Mucosa of gallbladder (tissue), 1 donor: ENCODE measurements at places on chromosomes 3 and 15. TPM values are rescaled to one million over a fixed set of nuclear protein-coding genes. Genes with fewer than 3 reads are reported as not detected.

The SHC4 gene
- total RNA-seq = 3.7 TPM

The LMAN1L gene
- total RNA-seq = not detected

GRCh38 chr3:146839727-146840375, 234.7 kb upstream of the PLSCR5 start:
- no peak for DNase-seq

The ISLR gene
- 53.0 TPM for total RNA-seq

GRCh38 chr15:48719668-48720067, 74.2 kb upstream of the FBN1 start:
- DNase-seq = no peak

DNA sequence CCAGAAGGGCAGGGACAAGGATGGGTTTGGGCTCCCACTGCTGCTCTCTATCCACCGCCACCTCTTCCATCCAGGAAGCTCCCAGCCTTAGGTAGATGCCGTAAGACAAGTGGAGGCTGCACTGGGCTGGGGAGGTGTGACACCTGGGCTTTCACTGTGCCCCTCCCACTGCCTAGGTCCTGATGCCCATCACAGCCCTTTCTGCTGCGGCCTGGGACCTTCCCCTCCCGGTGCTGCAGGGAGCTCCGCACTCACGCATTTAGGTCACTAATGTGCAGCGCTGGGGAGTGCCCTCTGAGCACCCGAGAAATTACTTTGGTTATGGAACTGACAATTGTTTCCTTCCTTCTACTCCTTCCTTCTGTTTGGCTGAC, 850 bp downstream of the LTF start:
- DNase-seq = no peak

DNA sequence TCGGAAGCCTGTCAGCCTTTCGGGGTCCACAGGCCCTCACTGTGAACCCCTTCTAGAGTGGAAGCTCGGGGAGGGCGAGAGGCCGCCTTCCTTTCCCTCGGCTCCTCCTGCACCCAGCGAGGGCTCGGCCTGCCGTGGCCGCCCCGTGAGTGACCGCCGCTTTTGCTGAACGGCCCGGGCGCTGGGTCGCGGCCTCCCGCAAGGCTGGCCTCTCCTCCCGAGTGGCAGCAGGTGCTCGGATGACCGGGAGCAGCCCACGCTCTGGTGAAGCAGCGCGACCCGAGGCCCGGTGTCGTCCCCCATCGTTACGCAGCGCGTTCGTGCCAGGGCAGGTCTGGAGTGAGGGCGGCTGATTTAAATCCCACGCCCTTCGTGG, 53.8 kb downstream of the LRRK1 start:
- DNase-seq = no peak

DNA sequence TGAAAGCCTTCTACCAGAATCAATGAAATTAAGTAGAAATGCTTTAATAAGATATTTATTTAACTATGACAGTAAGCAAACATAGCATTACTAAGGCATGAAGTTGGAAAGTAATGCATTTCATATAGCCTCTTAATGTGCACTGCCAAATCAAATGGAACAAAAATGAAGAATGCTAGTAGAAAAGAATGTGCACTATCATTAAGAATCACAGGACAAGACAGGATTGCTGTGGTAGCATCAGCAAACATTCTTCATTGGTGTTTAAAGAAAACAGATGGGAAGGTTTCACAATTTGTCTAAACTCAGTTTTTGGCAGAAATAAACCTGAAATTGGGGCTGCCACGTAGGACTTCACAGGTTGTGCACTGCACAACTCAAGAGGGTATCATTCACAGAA, 168.9 kb downstream of the CNTN3 start:
- no peak for DNase-seq

DNA sequence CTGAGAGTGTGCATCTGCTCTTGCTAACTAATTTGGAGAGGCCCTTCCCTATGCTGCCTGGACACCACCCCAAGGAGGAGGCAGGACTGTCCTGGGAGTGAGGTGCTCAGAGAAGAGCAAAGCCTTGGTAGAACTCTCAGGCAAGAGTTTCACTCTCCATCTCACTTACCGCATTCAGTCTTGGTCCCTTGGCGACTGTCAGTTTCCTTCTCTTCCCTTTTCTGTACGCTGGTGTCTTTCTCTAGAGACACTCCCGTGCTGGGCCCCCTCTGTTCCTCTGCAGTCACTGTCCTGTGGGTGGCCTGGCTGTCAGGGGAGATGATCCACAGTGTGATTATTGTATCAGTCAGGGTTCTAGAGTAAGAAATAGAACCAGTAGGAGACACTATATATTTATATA, 44.0 kb downstream of the IDH2 start:
- no peak for DNase-seq

- no peak for DNase-seq
Observed at GRCh38 chr3:43867436-43868072, 176.8 kb downstream of the ABHD5 start.

The CCDC54 gene
- not detected for total RNA-seq

DNA sequence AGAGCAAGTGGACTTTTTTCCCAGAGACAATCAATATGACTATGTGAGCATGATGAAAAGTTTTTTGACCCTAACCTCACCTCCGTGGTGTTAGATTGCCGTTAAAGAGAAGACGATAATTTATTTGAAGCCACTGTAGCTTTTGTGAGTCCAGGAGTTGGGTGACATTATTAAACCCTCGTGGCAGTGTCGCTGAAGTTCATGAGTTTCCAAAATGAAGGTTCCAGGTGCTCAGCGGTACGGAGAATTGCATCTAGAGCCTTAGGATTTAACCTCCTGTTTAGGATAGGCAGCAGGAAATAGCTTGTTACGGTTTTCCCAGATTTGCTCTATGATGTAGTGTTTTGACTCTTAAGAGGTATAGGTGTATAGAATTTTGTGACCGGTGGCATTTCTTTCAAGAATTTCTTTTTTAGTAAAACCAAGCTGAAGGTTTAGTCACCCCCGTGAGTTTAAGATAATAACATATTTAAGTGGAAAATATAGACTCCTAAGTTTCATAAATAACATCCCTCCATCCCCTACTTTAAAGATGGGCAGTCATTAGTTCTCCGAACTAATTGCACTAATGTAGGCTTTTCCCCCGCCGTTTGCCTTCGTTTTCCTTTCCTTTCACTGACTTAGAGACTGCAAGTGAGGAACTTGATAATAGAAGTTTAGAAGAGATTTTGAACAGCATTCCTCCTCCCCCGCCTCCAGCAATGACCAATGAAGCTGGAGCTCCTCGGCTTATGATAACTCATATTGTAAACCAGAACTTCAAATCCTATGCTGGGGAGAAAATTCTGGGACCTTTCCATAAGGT, 2.0 kb downstream of the SMC4 start:
- no peak for DNase-seq

GRCh38 chr3:14847613-14848541, 29.1 kb downstream of the FGD5 start:
- peak; percentile 77 for DNase-seq

The TGM5 gene
- 0.26 TPM for total RNA-seq

- no peak for DNase-seq
Observed at GRCh38 chr15:46617507-46617906, 982.7 kb downstream of the SQOR start.

DNA sequence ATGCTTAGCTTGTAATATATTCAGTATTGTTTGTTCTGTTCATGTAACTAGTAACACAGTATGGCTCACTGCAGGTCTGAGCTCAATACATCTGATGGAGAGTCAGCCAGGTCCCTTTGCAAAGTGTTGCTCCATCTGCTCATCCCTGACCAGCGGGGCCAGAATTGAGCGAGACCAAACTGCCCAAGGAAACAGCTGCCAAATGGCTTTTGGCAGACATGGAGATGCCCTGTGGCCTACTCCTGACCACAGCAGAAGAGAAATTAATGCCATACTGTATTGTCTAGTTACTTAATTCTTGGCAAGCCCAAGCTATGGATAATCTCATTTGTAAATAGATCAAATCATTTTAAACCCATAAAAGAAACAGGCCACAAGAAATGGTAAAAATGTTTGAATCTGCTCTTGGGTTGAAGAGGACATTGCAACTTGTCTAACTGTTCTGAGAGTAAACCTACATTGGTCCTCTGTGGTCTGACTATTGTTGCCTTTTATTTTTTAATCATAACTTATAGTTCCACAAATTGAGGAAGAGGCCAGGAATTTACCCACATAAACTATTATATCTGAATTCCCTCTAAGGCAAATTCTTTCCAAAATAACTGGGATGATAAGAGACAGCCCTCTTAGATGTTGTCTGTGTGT, 209.5 kb downstream of the EBLN2 start:
- peak; percentile 30 for DNase-seq

The ZBED2 gene
- 5.6 TPM for total RNA-seq

- DNase-seq = no peak
Observed at GRCh38 chr3:193981504-193981903, 154.4 kb upstream of the HES1 start.

DNA sequence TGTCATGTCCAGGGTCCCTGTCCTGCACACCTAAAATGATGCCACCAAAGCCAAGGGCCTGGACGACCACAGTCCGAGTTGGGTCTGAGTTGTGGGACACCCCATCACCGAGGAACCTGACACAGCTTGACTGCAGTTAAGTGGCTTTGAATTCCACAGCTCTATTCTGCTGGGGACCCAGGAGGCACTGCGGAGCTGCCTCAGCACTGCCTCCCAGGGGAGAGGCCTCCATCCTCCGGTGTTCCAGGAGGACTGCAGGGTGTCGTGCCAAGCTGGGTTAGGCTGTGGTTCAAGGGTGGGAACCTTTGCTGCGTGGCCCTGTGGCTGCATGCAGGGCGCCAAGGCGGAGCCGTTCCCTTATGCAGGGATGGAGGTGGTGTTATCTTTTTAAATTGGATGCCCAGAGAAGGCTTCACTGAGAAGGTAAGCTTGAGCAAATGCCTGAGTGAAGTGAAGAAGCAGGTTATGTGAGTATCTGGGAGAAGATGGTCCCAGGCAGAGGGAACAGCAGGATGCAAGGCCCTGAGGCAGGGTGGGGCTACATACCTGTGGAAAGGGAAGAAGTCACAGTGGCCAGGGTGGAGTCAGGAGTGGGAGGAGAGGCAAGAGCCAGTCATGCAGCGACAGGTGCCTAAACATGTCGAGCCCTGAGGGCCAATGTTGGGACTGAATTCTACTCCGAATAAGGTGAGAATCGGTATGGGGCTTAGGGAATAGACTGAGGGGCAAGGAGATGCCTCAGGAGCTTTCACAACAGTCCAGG, 144.8 kb downstream of the TPRA1 start:
- DNase-seq = no peak

The JMJD7 gene
- 21.0 TPM for total RNA-seq

DNA sequence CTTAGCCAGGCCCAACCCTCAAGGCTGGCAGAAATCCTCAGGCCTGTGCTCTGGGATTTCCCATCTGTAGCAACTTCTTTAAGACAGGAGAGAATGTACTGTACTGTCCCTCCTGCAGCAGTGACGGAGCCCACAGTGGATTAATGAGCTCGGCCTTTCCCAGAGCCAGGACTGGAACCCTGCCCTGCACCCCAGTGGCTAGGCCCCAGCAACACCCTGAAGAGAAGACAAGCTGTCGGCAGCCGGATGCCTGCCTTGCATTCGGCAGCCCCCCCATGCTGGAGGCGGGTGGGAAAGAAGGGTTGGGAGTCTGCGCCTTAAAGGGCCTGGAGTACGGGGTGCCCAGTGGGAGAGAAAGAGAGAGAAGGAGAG, 32.0 kb downstream of the KLHL25 start:
- no peak for DNase-seq

- DNase-seq = no peak
Observed at GRCh38 chr3:13016083-13016720, 57.0 kb downstream of the IQSEC1 start.

DNA sequence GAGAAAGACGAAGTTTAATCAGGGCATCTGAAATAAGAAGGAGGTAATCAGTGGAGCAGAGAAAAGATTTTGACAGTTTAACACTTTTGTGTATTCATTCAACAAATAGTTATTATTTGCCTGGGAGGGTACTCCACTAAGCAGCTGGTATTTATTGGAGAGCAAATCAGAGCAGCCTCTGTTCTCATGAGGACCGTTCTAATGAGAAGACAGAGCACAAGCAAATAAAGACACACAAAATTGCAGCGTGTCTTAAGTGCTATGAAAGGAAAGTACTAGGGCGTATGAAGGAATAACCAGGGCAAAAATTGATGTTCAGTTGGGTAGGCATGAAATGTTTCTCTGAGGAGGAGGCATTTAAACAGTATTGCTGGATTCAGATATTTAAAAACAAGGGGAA, 302.9 kb upstream of the RARB start:
- no peak for DNase-seq

DNA sequence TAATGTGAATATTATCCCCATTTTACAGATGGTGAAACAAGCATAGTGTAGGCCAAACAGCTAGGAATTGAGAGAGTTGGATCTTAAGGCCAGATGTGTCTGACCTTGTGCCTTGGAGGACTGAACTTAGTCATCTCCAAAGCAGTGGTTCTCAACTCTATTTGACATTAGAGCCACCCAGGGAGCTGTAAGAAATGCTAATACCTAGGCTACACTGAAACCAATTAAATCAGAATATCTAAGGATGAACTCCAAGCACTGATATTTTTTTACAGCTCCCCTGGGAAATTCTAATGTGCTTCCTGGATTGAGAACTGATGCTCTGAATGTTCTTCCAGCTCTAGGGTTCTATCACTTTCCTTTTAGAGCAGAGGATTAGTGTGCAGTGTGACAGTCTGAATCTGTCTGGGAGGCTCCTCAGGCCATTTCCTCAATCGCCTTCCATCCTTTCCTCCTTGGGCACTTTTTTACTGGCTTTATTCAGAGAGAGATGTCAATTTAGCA, 32.3 kb downstream of the POLR2M start:
- DNase-seq = no peak

GRCh38 chr3:185460719-185461350, 38.0 kb downstream of the TMEM41A start:
- no peak for DNase-seq

- DNase-seq = no peak
Observed at GRCh38 chr3:159038405-159038804, 236.6 kb downstream of the MFSD1 start.

The OR5AC2 gene
- not detected for total RNA-seq

The CLRN1 gene
- not detected for total RNA-seq

DNA sequence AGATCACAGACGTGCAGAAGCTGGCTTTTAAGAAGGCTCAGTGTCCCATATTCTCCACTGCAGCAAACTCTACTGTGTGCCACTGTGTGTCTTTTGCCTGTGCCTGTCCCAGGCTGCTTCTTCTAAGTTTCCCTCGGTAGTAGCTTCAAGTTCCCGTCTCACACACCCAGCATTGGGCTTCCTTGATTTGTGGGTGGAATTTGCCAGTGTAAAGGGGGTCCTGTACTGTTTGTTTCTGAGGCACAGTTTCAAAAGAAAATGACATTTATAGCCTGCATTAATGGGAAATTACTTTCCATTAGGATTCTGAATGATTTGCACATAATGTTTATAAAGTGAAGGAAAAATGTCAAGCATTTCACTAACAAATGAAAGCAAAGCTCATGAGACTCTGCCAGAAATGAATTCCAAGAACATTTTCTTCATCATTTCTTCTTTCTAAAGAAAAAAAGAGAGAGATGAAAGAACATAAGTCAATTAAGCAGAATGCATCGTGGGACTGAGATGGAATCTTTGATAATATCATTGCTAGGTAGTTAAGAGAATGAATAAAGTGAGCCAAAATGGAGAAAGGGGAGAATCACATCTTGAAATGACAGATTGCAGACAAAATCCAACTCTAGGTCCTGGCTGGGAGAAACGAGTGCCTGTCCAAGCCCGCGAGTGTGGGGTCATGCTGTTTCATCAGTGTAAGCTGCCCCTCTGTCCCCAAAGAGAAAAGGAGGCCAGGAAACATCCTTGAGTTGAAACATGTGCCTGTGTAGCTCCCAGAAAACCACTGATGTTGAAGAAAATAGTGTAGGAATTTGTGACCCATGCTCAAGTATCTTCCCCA, 48.6 kb upstream of the ADAMTSL3 start:
- peak; percentile 16 for DNase-seq
